Stimulated activated CD8-positive, alpha-beta memory T cell treated with anti-CD3 and anti-CD28 coated beads, Interleukin-4, amount 100 ng/mL, for 1 hour (primary cell): ENCODE measurements at places on chromosomes 6 and 20.

DNA sequence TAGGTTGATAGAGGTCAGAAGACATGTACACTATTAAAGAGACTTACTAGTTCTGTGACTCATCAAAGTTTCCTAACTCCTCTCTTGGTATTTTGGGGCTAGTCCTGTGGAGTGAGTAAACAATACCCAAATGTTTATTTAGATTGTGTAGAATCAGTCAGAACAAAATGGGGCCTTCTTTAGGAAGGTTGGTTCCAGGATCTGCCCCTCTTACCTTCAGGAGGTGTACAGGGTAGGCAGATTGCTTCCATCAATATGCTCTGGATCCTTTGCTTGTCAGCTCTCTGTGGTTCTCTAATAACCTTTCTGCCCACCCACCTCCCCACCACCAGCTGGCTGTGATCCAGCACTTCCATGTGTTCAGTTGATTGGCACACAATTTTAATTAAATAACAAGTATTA is 107.0 kb downstream of the POPDC3 start:
- DNase-seq = no peak

GRCh38 chr20:1870792-1871550 is 24.2 kb upstream of the SIRPA start:
- DNase-seq = no peak

DNA sequence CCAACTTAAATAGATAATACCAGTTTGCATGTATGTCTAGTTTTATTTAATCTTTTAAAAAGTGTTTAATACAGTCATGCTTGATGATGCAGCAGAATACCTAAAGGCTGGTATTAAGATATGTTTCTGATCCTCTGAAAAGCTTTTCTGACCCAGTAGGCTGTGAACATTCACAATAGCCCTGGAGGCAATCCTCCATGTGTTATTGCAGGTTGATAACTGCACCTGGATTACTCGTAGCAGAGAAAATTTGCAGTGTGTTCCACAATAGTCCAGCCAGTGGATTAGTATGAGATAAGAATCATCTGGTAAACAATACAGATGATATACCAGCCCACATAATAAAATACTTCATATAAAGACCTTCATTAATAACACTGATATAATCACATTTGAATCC is 178.9 kb upstream of the RNF217 start:
- no peak for DNase-seq

- no peak for DNase-seq
Observed at GRCh38 chr6:164200071-164200470, 785.6 kb downstream of the QKI start.

DNA sequence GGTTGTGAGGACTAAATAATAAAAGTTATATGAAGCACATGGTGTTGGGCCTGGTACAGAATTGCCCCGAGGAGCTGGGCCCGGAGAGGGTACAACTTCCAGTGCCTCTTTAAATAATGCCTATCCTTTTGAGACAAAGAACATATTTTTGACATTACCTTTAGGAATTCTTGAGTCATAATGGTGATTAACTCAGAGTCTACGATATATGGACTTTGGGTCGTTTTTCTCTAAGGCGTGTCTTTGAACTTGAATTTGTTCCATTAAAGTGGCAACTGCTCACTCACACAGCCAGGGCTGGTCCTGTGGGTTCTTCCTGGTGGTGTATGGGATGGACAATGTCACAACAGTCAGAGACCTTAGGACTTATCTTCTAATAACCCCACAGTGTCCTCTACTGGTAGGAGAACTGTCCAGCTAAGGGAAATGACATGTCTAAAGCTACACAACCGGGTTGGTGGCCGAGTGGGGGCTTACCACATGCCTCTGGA is 106.5 kb downstream of the CDC5L start:
- DNase-seq = no peak

- DNase-seq = no peak
Observed at GRCh38 chr6:121479486-121480098, 44.1 kb downstream of the GJA1 start.

DNA sequence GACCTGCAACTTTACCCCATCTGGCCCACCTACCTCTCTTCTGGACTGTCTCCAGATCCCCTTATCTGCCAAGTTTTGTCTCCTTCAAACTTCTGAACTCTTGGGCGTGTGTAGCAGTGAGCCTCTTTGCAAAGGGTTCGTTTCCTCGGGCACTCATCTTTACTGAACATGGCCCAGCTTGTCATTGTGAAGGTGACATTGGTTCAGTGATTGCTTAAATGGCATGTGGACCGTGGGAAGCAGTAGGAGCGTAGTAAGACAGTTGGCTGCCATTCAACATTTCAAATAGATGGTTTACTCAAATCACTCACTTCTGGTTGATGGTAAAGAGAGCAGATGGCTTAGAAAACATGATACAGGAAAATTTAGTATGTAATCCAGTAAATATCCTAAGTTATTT is 34.8 kb upstream of the KIF25 start:
- no peak for DNase-seq

GRCh38 chr6:135030532-135031178 is 24.0 kb downstream of the HBS1L start:
- DNase-seq = no peak

DNA sequence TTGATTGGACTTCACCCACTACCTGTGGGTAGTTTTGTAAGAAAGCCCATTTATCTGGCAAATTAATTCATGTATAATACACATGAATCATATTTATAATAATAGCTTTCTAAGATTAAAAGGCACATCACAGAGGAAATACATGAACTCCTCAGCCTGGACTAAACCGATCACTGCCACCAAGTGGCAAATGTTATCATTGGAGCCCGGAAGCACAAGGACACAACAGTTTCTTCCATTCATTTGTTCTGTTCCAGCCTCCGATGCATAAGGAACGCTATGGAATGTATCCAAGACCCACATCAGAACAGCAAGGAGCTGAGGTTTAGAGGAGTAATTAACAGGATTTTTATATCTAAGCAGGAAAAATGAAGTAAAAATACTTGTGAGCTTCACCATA is 13.9 kb upstream of the IPCEF1 start:
- DNase-seq = no peak

DNA sequence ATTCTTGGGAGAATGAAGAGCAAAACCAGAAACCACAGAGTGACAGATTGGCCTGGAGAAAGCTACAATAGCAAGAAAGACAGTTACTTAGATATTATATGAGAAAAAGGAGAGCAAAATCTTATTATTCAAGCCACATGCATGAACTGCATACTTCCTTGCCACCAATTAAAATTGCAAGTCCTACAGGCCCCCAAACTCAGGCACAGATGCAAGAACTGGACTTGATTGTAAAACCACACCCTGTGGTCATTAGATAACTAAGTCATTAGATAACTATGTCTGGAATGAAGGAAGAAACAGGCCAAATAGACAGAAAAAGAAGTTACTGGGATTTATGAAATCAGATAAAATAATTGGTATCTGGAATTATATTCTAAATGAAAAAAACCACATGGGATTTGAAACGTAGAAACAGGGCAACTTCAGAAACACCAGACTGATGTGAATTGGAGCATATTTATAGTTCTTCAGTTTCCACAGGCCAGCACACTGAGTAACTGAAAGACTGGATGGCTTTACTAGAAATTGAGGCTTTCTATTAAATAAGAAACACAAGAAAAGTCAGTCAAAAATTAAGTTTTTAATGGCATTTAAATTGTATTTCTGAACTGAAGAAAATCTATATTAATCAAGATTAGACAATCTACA is 49.4 kb upstream of the CARMIL1 start:
- DNase-seq = no peak

GRCh38 chr6:109315341-109316110 is 66.7 kb downstream of the CD164 start:
- DNase-seq = no peak

- no peak for DNase-seq
Observed at GRCh38 chr20:57936636-57937385, 227.0 kb upstream of the PMEPA1 start.

GRCh38 chr6:170296746-170297575 is 6.1 kb upstream of the DLL1 start:
- no peak for DNase-seq

GRCh38 chr20:18739751-18740166 is 73.8 kb upstream of the SCP2D1 start:
- DNase-seq = no peak

- no peak for DNase-seq
Observed at GRCh38 chr6:68642977-68643376, 7.9 kb downstream of the ADGRB3 start.

DNA sequence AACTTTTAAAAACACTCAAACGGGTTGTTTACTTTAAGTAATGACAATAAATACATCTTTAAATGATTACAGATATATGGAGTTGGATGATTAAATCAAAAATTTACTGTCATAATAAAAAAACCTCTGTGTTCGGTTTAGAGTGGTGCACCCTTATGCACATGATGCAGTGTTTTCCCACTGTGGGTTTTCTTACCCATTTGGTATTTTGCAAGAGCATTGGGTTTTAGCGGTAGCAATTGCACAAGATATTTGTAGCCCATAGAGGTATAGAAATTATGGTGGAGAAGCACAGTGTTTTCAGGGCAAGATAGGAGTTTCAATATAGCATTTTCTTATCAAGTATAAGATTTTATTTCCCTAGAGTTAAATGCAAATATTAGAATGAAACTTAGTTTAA is 410.8 kb upstream of the PLCB4 start:
- DNase-seq = no peak

- no peak for DNase-seq
Observed at GRCh38 chr6:30882204-30882758, 2.0 kb upstream of the DDR1 start.

DNA sequence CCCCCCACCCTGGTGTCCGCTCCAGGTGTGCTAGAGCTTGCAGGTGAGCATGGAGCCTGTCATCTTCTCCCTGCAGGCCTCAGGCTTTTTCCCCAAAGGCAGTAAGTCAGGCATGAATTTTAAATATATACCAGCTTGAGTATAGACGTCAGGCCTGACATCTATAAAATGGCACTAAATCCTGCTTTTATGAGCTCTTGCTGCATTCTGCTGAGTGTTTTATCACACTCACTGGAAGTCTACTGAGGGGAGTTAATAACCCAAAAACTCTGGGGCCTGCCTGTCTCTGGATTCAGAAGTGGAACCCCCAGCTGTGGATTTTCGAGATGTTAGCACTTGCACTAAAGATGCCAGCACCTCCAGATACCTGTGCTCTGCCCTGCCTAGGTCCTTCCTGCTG is 133.4 kb upstream of the TOP1 start:
- DNase-seq = no peak

DNA sequence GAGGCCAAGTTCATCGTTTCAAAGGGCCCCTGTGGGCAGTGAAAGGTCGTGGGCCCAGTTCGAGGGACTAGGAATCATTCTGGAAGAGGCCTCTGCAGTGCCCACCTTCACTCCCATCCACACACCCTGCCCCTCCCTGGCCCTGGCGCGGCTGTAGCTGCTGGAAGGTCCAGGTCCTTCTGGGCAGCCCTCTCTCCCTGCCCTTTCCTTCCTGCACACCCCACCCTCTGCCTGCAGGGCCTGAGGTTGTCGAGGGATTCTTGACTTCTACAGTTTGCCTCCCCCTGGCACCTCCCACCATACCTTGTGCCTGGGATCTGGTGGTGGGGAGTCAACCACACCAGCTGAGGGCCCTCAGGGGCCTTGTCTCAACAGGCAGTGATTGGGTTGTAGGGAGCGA is 4.5 kb upstream of the MYT1 start:
- DNase-seq = no peak

GRCh38 chr6:53717566-53717965 is 52.0 kb upstream of the KLHL31 start:
- no peak for DNase-seq

- no peak for DNase-seq
Observed at GRCh38 chr20:58580474-58580835, 65.3 kb upstream of the APCDD1L start.

DNA sequence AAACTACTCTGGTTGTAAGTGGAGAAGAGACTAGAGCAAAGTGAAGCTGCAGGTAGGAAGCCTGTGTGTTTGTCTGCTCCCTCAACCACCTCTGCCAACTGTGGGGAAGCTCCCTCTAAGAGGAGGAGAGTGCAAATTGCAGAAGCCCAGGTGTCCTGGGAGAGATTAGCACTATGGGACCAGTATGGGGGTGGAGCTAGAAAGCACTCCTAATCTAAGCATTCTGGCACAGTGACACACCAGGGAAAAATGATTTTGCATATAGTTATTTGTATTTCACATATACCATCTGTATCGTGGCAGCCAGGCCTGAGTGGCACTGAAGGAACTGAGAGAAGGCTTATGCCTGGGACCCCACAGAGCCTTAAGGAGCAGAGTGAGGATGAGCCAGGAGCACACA is 12.8 kb downstream of the GSTA1 start:
- DNase-seq = no peak

DNA sequence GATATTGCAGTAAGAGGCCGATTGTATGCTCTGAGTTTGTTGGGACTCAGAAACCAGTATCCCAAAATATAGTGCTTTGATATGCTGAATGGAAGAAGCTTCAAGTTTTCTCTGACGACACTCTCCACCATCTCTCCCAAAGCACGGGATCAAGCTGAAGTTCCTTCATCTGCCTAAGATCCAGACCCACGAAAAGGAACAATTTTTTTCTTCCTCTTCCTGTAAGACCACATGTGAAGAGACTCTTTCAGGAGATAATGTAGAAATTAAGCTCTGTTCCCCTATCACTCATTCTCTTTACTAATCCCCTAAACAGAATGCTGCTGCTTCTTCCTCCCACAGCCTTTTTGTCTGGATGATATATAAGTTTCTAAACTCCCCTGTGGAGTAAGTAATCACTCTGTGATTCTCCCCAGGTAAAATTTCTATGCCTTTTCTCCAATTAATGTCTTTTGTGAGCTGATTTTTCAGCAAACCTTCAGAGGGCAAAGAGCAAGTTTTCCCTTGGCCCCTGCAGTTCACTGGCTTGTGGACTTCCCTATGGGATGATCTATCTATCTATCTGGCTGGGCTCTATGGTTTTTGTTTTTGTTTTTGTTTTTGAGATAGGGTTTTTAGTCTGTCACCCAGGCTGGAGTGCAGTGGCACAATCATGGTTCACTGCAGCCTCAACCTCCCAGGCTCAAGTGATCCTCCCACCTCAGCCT is 13.5 kb upstream of the PNRC1 start:
- no peak for DNase-seq
